ENCODE measurements at places on chromosomes 1 and 21.

DNA sequence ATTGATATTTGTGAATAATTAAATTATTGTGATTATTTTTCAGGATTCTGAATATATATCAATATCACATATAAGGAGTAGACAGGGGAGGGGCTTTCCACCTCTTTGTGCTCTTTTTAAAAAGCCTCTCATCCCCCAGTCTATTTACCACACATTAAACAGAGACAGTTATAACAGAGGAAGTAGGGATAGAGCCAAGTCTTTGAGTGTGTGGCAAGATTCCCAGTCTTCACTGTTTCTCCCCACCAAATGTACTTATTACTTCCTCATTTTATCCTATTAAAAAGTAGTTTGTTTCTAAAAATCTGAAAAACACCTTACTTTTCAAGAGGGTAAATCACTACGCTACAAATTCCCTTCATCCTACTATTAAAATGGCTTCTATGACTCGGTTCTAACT, 46.7 kb downstream of the EPS15 start:
- no peak for DNase-seq

DNA sequence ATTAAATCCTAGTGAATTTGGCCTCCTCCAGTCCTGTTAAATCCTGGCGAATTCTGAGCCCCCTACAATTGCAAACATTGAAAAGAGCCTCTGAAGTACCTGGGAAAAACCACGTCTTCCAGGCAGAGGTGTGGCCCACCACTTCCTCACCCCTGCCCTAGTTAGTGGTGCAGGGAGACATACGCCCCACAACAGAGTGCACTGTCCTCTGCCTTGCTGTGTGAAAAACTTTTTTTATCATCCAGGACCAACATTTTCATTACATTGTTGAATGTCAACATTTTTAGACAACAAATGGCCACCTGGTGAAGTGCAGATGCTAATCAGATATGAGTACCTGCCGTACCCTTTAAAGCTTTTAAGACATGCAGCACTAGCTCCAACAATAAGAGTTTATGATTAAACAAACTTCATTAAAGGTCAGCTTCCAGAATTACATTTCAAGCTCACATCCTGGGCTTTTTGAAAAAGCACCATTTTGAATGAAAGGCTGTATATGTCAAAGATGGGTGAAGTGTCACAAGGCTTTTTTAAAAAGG, 13.6 kb upstream of the TMPRSS2 start:
- DNase-seq = no peak

- DNase-seq = no peak
These were observed 345.9 kb upstream of the VAMP3 start for GRCh38 chr1:7425229-7425628.

DNA sequence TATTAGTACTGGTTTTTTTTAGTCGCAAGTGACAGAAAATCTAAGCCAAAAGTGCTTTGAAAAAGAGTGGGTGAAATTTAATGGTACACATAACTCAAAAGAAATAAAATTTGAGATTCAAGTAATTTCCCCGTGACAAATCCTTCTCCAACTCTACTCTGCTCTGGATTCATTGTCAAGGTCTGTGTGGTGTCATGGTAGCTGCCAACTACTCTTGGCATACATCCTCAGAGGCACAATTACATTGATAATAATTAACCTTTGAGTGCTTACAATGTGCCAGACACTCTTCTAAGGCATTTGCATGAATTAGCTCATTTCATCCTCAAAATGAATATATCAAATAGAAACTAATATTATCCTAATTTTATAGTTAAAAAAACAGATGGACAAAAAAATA, 1153.9 kb upstream of the NCAM2 start:
- DNase-seq = no peak

- peak; percentile 93 for DNase-seq
These were observed 12.6 kb upstream of the MAPKAPK2 start for GRCh38 chr1:206672011-206672688.
